Heart left ventricle (tissue), 16 donors: ENCODE measurements at places on chromosomes 1 and 21. TPM values are rescaled to one million over a fixed set of nuclear protein-coding genes. Genes with fewer than 3 reads are reported as not detected.

Gene PHACTR4
- 15.6 TPM for total RNA-seq

Gene PHTF1
- 16.2 TPM for total RNA-seq

Gene TCHHL1
- not detected for total RNA-seq

Gene BNIPL
- total RNA-seq = 0.09 TPM

Gene SPRR2E
- not detected for total RNA-seq

Gene DNASE2B
- not detected for total RNA-seq
